H4 (cell line): ENCODE measurements at places on chromosomes 5 and 9.

- DNase-seq, result no peak
These were observed 499.4 kb downstream of the ISL1 start for GRCh38 chr5:51882647-51883046.

DNA sequence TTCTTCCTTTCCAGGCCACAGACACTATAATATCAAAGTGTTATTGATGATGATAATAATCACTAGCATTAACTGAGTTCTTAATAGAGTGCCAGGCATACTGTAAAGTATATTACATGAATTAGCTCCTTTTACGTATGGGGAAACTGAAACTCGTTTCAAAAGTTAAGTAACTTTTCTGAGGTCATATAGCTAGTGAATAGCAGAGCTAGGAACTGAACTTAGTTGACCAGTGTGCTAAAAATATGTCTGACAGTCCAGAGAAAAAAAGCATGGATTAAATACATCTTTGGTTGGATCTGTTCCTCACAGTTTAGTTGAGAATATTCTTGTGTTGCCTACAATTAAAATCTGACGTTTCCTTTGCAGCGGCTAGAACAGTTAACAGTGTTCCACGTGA lies 18.4 kb upstream of the CATSPER3 start:
- DNase-seq, result no peak

- no peak for DNase-seq
These were observed 12.1 kb downstream of the GALNT10 start for GRCh38 chr5:154202379-154203260.

DNA sequence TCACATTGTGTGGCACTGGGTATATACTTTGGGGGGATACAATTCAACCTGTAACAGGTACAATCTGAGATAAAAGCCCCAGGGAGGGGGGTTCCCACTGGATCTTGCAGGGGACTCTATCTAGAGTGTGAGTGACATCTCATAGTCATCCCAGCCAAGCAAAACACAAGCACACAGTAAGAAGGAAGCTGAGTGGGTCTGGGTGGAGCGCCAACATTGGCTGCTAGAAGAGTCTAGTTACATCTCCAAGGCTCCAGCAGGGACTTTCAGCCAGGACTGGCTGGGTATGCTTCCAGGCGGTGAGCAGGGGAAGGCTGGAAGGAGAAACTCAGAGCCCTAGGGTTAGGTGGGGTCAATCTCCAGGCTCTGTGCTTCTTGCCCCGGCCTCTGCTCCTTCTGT lies 53.0 kb downstream of the IL31RA start:
- DNase-seq, result no peak

DNA sequence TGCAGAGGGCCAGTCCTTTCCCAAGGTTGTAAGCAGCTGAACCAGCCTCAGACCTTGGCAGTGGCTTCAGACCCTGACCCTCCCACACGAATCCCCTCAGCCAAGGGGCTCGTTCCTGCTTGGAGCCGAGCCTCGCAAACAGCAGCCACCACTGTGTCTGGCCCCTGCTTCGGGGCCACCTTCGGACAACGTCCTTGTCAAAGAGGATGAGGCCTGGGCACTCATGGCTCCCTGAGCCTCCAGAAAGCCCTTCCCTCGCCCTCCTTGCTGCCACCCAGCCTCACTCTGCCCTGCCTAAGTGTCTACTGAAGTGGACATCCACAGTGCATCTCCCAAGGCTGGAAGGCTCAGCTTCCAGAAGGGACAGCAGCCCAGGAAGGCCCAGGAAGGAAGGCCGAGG lies 161.7 kb downstream of the OLFM1 start:
- DNase-seq, result no peak
